ENCODE measurements at places on chromosomes 6 and 20.

GRCh38 chr6:104951677-104952076 lies 5.2 kb upstream of the LIN28B start:
- DNase-seq: no peak

GRCh38 chr20:50522053-50522674 lies 12.0 kb downstream of the PTPN1 start:
- DNase-seq: no peak

DNA sequence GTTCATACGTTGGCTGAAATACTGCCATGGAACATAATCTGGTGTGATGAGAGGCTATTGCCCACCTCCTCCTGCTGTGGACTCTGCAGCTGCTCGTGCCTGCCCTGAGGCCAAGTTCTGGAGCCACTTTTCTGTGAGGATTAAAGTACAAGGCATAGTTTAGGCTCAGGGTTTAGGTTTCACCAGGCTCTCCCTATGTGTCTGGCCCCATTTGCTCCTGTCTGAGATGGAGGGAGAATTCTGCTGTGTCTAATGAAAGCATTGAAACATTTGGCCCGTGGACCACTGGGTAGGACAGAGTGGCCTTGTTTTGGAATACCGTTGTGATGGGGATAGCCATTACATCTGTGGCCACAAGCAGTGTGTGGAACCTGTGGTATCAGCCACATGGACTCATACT lies 5.9 kb downstream of the WRNIP1 start:
- no peak for DNase-seq

DNA sequence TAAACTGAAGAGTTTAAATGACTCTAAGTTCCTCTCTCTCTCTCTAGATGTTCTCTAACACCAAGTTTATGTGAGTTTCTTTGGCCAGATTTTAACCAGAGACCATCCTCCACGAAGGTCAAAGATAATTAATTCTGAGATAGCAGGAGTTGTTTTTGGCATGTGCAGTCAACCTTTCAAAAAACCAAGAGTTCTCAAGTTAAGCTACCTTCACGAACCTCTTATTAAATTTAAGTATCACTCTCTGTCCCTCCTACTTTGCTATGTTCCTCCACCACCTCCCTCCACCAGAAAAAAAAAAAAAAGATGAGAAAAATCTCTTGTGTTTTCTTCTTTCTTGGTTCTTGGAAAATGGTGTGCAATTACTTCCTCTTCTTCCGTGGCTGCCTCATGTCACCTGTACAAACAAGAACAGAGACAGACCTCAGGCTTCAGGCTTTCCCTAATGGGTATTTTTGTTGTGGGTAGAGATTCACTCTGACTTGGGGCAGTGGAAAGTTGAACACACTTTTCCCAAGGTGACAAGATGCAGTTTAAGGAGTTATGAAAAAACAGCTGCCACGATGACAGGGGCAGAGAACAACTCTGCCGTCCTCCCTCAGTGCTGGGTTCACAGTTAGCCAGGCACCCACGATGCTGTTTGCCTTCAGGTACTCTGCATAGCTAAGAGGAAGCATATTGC lies 64.3 kb downstream of the ADTRP start:
- DNase-seq: peak; percentile 39

DNA sequence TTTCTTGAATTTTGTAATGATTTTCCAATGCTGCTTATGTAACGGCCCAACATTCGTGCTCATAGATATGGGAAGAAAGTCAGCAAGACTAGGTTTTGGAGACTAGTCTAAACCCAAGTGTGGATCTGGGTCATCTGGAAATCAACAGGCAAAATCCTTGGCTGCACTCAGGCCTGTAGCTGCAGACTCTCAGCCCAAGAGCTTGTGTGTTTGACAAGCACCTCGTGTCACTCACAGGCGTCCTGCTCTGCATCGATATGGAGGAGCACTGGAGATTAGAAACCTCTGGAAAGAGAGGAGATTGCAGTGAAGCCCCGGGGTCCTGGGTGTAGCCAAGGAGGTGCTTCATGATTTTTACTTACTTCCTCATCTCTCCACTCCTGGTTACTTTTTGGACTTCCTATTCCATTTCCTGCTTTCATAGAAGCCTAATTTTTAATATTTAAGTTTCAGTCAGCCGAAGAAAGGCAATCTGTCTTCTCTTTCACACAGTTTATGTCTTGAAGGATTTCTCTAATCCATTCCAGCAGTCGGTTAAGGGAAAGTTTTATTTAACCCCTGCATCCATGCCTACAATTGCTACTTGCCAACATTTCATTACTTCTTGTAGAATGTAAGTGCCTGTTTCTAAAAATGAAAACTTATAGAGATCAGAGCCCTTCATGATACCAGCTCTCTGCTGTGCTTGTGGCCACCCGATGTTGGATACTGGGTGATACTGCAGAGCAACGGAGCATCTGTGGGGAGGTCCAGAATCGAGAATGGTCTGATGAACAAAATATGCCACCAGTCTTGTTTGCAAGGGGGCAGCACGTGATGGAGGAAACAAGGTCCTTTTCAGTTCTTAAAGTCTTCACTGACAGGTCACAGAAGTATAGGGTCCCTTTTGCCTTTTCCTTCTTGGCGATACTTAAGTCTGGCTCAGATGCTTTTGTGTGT lies 296.3 kb downstream of the QKI start:
- no peak for DNase-seq

GRCh38 chr6:4805553-4806336 lies 29.5 kb downstream of the CDYL start:
- peak; percentile 15 for DNase-seq

DNA sequence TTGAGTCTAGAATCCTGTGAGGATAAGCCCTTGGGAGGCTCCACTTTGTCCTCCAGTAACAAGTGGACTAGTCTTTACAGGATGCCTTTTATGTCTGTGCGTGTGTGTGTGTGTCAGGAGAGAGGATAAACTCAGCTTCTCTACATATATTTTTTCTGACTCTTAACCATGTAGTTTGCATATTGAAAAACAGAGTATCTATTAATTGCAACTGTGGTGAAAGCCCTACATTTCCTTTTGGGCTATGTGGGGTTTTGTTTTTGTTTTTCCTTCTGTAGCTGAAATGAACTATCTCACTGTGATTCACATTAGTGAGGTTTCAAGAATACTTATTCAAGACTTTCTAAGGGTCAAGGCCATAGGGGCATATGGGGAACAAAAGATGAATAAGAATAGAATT lies 17.7 kb downstream of the TPBG start:
- DNase-seq: no peak

GRCh38 chr20:3777716-3778629 lies 3.3 kb downstream of the SPEF1 start:
- peak; percentile 41 for DNase-seq

GRCh38 chr20:955111-955510 lies 39.0 kb upstream of the ANGPT4 start:
- DNase-seq: no peak

DNA sequence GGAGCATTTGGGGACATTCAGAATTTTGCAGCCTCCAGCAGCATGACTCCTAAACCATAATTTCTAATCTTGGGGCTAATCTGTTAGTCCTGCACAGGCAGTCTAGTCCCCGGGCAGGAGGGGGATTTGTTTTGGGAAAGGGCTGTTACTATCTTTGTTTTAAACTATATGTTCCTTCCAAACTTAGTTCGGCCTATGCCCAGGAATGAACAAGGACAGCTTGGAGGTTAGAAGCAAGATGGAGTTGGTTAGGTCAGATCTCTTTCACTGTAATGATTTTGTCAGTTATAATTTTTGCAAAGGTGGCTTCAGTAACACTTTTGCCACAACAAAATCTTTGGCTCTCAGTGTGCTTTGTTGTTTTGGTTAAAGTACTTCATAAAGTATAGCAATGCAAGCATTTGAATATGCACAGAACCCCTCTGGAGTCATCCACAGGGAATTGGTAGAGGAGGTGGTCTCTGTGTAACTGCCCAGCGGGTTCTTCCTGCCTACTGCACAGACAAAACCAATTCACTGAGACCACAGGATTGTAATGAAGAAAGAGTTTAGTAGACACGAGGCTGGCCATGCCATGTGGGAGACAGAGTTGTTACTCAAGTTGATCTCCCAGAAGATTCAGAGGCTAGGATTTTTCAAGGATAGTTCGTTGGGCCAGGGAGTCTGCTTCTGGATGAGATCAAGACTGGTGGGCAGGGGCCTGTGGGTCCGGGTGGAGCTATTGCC lies 224.1 kb upstream of the MYLIP start:
- no peak for DNase-seq

DNA sequence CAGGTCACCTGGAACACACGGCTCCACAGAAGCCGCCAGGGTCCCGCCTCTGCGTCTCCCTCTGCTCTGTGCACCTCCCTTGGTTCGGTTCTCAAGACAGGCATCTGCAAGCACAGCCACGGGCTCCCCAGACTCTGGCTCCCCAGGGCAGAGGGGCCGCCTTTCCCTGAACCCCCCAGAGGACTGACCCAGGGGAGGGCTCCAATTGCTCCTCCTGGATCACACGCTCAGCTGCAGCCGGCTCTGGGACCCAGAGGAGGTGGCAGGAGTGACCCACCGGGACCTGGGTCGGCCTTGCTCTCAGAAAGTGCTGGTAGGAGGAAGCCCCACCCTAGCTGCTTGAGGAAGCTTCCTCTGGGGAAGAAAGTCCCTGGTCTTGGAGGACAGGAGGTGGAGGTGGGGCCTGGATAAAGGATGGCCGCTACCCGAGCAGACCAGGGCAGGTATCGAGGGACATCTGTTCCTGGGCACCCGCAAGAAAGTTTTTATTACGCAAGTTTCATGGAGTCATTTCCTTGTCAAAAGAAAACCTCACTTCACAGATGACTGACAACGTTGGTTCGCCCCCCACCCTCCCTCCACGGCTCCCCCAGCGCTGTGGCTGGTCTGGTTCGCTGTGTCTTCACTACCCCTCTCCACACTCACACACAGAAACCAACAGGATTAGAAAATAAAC lies 103.9 kb upstream of the AFDN start:
- DNase-seq: no peak

DNA sequence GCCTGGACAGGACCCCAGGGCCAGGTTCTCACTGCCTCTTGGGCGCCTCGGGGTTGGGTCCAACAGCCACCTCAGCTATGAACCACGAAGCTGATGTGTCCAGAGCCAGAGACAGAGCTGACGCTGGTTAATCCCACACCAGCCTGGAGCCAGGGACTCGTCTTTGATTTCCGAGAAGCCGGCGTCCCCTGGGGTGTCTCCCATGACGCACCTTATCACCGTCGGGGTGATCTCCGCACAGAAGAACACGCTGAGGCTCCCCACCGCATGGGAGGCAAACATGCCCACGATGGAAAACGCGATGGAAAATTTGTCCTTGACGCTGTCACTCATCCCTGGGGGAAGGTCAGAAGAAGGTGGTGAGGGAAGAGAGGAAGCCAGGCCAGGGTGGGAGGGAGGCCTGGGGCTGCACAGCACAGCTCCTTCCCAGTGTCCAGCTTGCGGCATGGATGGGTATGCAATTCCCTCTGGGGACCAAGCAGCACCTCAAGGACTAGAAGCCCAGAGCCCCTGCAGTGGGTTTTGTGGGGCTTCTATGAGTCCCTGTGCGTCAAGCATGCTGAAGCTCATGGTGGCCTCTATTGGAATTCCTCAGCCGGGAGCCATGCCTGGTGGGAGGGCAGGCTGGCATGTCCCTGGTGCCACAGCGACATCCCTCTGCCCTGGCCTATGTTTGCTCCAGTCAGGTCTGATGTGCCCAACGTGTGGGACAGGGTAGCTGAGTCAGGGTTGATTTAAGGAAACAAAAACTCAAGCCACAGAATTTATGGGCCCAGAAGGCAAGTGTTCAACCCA lies 25.1 kb downstream of the PSMG4 start:
- DNase-seq: no peak

DNA sequence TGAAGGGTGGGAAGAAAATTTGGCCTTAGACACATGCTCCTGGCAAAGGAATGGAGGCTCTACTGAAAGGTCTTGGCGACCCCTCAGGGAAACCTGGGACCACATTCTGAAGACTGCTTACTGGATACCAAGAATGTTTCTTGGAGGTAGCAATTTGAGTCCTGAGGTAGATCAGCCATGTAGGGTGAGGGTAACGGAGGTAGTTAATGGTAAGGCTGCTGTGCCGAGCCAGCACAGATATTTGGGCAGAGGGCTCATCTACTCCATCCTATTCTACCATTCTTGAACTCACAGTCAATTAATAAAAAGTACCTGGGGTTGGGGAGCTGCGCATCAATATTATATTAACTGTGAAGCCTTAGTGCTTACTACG lies 401 bp upstream of the PHF3 start:
- DNase-seq: no peak

DNA sequence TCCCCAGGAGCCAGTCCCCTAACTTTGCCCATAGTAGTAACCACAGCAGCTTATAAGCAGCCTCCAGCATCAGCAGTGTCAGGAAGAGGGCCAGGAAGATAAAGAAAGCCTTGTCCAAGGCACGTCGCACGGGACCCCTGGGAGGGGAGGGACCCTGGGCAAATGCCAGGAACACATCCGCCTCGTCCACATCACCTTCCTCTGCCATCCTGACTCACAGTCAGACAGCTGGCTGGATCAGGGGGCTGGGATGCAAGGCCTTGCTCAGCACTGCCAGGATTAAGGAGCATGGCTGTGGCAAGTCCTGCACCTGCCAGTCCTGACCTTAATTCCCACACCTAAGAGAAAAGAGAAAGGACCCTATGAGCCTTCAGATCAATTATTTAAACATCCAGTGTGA lies 11.5 kb upstream of the ZBTB22 start:
- no peak for DNase-seq

DNA sequence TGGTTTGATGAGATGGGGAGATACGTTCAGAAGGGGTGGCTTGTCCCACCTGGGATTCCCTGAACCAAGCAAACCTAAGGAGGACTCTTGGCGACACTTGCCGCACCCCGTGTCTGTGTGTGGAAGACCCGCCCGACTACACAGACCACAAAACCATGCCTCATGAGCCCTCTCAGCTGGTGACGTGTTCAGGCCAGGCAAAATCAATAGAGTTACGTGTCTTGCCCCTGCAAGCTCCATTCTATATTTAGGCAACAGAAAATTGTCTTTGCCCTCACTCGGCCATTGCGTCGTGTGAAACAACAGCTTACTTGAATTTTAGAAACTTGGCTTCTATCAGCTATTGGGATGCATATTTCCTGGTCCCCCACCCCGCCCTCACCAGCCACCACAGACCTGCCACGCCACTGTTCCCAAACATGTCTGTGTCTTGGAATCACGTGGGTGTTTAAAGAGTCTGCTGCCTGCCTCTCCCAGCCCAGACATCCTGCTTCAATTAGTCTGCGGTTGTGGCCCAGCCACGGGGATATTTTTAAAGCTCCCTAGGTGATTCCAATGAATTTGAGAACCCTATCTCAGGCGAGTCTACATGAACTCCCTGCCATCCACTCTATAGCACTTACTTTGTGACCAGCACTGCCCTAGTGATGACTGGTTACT lies 279.2 kb upstream of the EXOC2 start:
- DNase-seq: no peak

GRCh38 chr6:45576648-45577624 lies 199.2 kb upstream of the SUPT3H start:
- no peak for DNase-seq
